Stimulated activated naive CD8-positive, alpha-beta T cell treated with anti-CD3 and anti-CD28 coated beads, Interleukin-15, Interleukin-2, amounts not matched to agents 100 U/mL and 50 U/mL, for 24 hours (primary cell): ENCODE measurements at places on chromosomes 1 and 21.

- no peak for DNase-seq
Measured at GRCh38 chr1:2198571-2198970, 4.0 kb upstream of the FAAP20 start.

DNA sequence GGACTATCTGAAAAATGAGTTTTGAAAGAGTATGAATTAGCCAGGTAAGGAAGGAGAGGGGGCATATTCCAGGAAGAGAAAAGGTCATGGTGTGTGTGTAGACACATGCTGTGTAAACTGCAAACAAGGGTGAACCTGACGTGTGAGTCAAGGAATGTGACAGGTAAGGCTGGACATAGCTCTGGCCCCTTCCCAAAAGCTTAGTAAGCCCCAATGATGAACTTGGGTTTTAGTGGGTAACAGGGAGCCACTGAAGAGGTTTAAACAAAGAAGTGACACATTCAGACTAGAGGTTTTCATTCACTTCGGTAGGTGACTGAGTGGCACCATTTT, 36.7 kb downstream of the EGLN1 start:
- DNase-seq: no peak

DNA sequence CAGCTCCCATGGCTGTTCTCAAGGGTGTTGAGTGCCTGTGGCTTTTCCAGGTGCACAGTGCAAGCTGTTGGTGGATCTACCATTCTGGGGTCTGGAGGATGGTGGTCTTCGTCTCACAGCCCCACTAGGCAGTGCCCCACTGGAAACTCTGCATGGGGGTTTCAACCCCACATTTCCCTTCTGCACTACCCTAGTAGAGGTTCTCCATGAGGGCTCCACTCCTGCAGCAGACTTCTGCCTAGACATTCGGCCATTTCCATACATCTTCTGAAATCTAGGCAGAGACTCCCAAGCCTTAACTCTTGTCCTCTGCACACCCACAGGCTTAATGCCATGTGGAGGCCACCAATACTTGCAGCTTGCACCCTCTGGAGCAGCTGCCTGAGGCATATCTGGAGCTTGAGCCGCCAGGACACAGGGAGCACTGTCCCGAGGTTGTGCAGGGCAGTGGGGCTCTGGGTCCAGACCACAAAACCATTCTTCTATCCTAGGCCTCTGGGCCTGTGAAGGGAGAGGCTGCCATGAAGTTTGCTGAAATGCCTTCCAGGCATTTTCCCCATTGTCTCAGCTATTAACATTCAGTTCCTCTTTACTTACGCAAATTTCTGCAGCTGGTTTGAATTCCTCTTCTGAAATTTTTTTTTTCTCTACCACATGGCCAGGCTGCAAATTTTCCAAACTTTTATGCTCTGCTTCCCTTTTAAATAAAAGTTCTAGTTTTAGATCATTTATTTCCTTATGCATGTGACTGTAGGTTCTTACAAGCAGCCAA, 8.8 kb upstream of the CAPN8 start:
- DNase-seq: no peak

GRCh38 chr1:53889304-53890298, at the start of gene YIPF1:
YIPF1 (minus strand) TSS chr1:53889797; CDS start chr1:53888937, 860 bp downstream.
- peak; percentile 89 for DNase-seq

DNA sequence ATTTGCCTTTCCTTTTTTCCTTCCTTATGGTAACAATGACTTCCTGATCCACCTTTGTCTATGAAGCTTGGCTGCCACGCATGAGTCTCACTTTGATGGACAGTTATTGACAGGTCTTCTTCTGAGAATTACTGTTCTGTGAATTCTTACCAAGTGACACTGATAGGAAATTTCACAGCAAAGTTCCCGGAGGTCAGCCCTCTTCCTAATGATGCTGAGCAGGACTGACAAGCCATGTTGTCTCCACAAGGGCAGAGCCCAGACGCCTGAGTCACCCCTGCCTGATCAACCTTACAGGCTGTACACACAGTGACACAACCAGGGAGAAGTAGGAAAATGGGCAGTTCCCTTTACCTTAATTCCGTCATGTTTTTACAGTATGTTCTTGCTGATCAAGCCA, 44.2 kb downstream of the ZC3H11B start:
- DNase-seq: no peak
